ENCODE measurements at places on chromosomes 4 and X.

DNA sequence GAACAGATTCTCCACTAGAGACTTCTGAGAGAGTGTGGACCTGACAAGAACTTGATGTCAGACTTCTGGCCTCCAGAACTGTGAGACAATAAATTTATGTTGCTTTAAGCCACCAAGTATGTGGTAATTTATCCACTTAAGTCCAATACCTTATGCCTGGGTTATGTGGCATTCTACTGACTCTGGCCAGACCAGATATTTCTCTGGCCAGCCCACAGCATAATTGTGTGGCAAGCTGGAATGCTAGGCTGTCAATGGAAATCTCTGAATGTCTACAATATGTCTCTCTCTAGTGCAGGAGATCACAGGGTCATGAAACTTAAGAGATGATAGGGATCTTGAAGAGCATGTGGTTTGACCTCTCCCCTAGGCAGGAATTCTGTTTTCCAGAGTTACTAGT is 251.0 kb downstream of the ZNF674 start:
- DNase-seq: no peak

DNA sequence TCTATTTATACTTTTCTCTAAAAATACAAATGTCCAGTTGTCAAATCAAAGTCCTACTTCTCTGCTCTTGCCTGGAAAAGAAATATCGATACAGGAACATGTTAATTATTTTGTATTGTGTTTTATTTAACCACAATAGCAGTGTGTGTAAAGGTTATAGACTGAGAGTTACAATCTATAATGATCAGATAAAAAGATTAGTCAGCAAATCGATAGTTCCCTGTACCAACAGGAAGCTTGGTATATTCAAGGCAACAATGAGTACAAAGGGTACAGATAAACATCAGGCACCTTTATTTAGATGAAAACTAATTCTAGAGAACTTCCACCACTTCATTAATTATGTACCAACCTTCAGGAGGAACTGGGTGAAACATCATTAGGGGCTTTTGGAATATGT is 469.5 kb downstream of the GBA3 start:
- DNase-seq: no peak

DNA sequence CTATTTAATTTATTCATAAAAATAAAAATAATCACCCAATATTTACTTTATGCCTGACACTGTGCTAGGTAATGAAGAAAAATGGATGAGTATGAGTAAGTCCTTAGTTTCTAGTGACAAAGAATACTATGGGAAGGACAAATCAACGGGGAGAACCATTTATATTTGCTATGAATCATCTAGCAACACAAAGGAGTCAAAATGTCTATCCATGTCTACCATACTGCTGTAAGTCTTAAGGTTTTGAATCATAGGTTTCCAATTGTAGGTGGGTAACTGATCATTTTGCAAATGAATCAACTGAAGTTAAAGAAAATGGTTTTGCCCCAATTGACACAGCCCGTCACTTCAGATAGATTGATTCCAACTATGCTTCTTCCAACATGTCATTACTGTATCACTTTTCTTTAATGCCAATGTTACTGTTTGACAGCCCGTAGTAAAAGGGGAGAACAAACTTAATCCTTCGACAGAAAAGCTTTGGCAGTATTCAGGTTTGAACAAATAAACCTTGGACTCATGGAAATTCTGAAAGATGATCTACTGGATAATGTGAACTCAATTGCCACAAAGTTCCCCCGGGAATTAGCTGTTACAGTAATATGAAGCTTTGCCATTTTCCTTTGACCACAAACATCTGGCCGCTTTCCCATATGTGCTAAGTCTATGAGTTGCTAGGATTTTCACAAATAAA is 3.2 kb downstream of the TDO2 start:
- peak; percentile 76 for DNase-seq

- no peak for DNase-seq
Measured at GRCh38 chrX:140762061-140762460, 52.5 kb downstream of the LINC00632 start.

- no peak for DNase-seq
Measured at GRCh38 chr4:2226261-2226660, 15.7 kb downstream of the HAUS3 start.

DNA sequence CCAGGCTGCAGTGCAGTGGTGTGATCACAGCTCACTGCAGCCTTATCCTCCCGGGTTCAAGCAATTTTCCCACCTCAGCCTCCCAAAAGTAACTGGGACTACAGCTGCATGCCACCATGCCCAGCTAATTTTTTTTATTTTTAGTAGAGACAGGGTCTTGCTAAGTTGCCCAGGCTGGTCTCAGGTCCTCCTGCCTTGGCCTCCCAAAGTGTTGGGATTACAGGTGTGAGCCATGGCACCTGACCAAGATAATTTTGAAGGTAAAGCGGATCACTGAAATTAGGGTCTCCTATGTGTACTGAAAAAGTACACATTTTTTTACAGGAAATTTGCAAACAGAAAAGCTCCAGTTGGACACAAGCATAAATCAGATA is 4.8 kb downstream of the SAT1 start:
- no peak for DNase-seq

- DNase-seq: no peak
Measured at GRCh38 chr4:53009824-53010223, 147.7 kb downstream of the RASL11B start.

DNA sequence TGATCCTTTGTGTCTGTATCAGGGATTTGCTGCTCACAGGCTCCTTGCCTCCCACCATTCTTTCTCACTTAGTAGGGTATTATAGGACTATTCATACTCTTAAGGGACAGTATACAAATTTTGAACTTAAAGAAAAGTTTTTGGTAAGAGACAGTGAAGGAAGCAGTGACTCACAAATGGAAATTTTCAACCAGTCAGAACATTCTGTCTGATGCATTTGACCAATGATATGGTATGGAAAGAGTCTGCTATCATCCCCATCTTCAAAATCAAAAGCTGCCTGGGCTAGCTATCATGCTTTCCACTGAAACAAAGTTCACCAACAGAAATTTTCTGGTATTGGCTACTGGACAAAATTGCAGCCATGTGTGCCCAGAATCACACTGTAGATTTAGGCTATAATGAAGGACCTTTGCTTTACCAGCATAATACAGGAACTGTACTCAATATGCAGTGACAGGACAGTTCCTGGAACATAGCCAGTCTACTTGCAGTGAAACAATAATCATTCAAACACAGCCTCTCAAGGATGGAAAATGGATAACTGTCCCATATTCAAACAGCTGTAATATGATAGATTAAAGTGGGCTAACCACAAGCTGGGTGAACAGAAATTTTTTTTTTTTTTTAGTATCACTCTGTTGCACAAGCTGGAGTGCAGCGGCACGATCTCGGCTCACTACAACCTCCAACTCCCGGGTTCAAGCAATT is 109.0 kb upstream of the ACSL4 start:
- no peak for DNase-seq

GRCh38 chr4:109803924-109804571 is 2.2 kb upstream of the CFI start:
- no peak for DNase-seq

- DNase-seq: no peak
Measured at GRCh38 chrX:84123585-84123984, 64.4 kb downstream of the RPS6KA6 start.

DNA sequence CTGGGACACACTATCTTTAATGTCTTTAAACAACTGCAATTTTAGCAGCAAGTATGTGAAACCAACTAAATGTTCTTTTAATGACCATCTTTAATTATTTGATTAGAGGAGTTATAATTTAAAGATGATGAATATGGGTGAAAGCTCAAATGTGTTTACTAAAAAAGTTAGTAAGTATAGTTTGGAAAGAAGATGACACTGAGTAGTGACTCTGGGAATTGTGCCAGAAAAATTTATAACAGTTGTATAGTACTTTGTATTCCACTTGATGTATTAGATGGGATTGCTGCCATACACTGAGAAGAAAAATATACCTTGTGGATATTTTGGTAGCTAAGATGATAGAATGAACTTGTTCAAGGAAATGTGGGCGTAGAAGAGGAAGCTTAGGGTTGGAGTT is 19.5 kb upstream of the PACRGL start:
- no peak for DNase-seq

DNA sequence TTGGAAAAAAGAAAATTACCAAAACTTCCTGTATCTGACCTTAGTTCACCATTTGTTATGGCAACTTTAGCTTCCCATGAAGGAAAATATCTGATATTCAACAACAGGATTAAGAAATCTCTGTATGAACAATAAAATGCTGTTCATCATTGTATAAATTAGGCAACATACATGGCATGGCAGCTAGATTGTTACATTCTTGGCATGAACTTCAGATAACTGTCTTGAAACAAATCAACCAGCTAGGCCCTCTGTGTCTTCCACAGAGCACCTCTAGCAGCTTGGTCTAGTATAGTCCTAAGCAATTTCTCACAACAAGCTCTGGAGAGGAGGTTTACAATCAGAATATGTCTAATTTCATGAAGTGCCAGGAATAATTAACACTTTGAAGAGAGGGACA is 105.4 kb upstream of the PCDH7 start:
- no peak for DNase-seq

DNA sequence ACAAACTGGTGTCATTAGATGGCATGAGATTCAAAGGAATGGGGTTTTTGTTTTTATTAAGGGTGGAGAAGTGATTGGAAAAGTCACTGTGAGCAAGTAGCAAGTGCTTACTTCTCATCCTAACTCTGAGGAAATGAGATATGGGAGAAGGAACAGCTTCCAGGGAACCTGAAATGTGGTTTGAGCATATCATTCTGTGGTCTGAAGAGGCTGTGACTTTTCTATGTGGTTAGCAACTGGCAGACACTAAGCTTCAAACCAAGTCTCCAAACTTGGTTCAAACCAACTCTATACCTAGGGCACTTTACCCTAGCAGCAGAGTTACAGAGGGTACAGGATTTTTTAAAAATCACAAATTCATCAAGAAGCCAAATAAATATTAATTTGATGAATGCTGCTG is 58.2 kb downstream of the DCLK2 start:
- DNase-seq: no peak

All from NCI-H2171 (cell line).